ENCODE measurements at places on chromosomes 3 and 15.

DNA sequence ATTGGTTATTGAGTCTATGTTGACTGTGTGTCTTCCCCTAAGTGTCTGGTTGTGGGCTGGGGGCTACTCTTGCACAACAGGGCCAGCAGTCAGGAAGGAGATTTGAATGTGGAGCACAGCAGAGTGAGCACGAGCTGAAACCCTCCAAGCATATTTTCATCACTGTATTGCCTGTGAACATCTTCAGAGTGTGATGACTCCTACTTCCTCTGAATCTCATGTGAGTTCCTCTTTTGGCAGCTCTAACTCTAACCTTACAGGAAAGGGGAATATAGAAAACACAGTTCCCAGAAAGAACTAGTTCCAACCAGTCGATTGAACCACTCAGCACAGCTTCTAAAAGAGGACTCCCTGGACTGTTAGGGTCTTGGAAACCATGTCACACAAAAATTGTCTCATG is 211.6 kb downstream of the RAP2B start:
- DNase-seq = peak; percentile 52

DNA sequence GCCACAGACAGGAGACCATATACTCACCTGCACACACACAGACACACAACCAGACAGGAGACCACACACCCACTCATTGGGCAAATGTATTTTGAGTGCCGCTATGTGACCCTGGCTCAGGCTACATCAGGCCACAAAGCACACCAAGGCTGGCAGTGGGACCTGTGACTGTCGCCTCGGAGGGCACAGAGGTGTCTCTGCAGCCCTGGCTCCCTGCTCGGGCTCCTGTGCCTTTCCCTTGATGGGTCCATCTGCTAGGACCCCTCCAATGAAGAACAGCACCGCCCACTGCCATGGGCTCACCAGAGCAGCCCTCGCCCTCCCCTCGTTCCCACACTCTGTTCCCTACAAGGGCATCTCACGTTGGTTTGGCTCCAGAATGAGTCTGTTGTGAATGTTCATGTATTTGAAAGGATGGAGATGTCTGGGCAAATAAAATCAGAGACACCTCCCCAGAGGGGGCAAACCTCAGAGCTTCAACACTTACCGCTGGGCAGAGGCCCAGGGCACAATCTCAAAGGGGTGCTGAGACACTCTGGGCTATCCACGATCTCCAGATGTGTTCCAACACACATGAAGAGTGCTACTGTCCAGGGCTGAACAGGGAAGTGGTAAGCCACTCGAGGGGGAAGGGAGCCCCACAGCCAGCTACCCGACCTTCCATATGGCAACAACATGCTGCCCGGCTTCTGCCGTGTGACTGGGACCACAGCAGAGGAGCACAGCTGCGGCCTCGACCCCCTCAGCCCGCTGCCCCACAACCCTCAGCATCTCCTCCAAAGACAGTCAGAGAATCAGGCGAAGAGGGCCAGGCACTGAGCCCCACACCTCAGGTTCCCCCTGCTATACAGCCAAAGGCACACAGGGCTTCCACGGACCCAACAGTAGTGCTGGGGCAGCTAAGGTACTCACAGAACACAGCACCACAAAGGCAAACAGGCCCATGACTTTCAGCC is 74.9 kb downstream of the OCA2 start:
- DNase-seq = no peak

DNA sequence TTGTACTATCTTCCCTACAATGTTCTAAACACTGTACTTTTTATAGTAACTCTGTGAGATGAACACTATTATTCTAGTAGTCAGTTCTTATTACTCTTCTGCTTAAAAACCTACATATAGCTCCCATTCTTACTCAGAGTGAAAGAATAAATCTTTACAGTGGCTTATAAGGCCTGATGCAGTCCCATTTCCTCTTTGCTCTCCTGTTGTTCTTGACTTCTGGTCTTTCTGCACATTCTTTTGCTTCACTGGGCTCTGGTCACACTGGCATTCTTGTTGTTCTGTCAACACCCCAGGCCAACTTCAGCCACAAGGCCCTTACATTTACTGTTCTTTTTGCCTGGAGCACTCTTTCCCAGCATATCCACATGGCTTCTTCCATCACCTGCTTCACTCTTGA is 58.2 kb upstream of the TP63 start:
- no peak for DNase-seq

DNA sequence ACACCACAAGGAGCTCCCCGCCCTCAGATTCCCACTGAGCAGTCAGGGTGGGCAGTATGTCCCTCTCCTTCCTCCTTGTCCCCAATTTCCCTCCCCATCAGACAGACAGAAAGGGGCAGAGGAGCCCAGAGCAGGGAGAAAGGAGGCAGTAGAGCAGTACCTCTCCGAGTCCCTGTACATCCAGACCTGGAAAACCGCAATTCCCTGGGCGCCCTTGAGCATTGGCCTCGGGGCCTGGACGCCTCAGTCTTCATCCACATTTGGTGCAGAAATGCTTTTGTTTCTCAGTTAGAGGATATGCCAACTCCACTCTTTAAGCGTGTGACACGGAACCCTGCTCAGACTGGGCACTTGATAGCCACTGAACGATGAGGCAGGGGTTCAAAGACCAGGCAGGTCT is 5.9 kb downstream of the ISG20 start:
- no peak for DNase-seq

DNA sequence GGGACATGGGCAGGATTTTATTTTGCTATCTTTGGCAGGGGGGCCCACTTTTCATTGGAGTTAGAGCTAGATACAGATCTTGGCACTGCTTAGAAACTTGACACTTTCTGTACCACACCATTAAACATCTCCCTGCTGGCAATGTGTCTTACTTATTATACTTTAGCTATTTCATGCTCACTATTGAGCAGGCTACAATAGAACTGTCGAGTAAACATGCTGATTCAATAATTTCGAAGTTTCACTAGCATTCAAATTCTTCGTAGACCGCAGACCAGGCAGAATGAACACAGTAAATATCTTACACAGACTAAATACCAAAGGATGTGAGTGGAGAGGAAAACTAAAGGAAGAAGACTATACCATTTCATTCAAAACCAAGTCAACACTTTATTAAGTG is 180.8 kb downstream of the UNC13C start:
- DNase-seq = no peak

- no peak for DNase-seq
These were observed 5.3 kb downstream of the TM4SF4 start for GRCh38 chr3:149479621-149480325.

DNA sequence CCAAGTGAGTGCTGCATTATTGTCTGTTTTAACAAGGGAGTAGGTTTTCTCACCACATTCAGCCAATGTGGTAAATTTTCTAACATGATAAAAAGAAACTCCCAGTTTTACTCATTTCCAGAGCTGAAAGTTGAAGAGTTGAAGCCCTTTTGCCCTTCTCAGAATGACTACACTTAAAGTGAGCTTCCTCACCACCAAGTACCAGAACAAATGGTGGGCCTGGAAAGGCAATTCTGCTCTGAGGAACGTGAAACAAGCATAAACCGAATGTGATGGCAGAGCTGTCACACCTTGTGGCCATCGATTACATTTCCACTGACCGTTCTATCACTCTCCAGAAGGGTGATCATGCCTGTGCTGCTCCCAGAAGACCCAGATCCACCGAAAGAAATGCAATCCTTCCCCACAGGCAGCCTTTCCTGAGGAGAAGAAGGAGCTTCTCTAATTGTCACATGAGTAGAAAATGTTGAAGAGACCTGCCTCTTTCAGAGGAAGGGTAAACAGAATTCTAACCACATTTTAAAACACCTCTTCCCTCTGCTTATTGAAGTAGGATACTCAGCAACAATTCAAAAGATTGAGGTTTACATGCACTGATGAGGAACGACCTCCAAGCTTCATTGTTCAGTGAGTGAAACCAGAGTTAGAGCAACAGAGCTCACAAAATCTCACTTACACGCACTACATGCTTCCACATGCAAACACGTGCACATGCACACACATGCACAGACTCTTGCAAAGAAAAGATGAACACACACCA is 21.4 kb upstream of the CCR9 start:
- DNase-seq = no peak

GRCh38 chr15:42332331-42332730 is 27.0 kb upstream of the CAPN3 start:
- DNase-seq = peak; percentile 64

GRCh38 chr3:73010158-73010557 is 13.5 kb downstream of the PPP4R2 start:
- DNase-seq = no peak

DNA sequence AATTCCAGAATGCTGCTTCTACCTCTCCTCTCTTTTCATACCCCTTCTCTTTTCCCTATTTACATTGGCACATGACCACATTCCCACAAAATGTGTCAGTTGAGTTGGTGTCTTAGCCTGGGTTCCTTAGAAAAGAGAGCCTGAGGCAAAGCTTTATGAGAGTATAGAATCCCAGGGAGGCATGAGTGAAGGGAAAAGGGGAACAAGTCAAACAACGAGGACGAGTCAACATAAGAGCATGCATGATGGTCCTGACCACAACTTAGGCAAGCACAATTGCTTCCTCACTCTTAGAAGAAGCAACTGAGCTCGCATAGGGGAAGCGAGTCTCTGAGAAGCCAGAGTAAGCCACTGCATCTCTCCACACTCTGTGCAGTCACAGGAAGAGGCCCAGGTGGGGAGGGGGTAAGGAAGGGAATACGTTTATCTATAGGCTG is 15.4 kb upstream of the ZNF774 start:
- peak; percentile 53 for DNase-seq

DNA sequence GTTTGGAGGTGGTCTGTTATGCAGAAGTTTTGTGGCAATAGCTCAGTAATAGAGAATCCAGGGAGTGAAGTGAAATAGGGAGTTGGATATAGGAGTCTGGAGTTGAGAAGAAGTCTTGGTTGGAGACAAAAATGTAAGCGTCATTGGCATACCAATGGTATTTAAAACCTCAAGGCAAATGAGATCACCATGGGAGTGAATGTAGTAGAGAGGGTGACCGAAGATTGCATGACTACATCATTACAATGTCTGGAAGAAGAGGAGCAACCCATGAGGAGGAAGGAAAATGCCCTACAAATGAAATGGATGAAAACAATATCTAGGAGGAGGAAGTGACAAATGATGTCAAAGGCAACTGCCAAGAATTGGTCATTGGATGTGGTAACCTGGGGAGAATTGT is 54.4 kb downstream of the CNTN4 start:
- no peak for DNase-seq

DNA sequence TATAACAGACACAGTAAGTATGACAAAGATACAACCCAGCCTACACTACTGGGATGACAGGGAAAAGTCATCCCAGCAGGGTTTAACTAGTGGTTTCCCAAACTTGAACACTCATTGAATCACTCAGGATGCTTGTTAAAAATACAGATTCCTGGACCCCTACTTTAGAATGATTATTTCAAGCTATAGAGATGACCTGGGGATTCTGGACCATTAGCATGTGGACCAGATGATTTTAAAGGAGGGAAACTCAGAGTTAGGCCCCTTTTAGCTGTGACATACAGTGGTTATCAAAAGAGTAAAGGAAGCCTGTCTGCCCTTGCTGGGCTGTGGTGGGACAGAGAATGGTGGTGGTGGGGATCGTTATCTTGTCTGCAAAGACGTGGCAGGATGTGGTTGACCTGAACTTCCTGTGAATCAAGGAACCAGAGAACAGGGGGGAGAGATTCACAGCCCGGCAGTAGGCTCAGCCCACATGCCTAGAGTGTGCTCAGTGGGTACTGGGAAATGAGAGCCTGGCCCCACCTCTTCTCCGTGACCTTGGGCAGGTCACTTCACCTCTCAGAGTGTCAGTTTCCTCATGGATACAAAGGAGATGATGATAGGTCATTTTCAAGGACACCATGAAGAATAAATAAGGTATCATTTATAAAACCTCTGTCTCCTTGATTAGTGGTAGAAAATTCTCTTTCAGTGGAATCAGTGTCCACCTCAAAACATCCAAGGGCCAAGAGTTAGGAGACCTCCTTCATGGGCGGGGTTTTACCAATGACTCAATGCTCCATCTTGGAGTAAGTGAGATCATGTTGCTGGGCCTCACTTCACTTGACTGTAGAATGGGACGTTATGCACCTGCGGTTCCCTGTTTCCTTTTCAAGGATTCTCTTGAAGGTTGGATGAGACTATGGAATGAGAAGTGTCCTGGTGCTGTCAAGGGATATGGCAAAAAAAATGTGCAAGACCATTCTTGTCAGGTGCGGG is 306.5 kb downstream of the RPLP1 start:
- peak; percentile 19 for DNase-seq

GRCh38 chr3:134473868-134474546 is 11.8 kb downstream of the ANAPC13 start:
- DNase-seq = peak; percentile 81

GRCh38 chr15:25501828-25502446 is 63.1 kb upstream of the UBE3A start:
- peak; percentile 51 for DNase-seq

GRCh38 chr15:70077188-70078147 is 20.2 kb downstream of the TLE3 start:
- no peak for DNase-seq

- DNase-seq = peak; percentile 65
These were observed 20.3 kb downstream of the FAM98B start for GRCh38 chr15:38474155-38474757.

DNA sequence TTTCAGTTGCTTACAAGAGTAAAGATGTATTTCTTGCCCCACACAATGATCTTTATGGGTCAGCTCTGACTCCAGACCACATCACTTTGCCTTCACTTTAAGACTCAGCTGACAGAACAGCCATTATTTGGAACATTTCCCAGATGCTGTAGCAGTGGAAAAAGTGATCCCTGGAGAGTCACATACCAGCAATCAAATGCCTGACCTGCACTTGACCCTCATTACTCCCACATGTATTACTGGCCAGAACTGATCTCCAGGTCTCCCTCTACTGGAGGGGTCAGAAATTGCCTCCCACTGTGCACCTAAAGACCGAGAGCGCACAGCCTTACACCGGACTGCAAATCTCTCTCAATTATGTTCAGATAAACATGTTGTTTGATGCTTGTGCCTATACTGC is 88.6 kb upstream of the ZNF385D start:
- DNase-seq = peak; percentile 97

GRCh38 chr3:108387063-108387462 is 90.7 kb downstream of the HHLA2 start:
- no peak for DNase-seq

Data from fibroblast of mammary gland (primary cell).